ENCODE measurements at places on chromosomes 3 and 15.
A peak's percentile ranks its signal among the peaks of the same experiment; 100 is the strongest.

DNA sequence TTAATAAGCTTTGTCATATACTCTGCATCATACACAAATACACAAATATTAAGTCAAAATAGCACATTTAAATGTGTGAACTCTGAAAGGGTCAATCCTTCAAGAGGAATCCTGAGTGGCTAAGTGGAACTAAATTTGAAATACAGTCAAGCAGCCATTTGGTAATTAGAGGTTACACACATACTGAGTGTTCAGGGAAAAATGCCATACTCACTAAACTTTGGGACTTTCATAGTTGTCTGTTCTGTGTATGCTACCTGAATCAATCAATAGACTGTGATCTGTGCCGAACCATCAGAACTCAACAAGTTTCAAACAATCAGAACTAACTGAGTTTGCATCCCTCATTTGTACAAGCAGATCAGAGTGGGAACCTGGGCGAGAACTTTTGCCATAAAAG is 15.3 kb downstream of the ANKRD28 start:
- no peak for DNase-seq

GRCh38 chr3:110314512-110315114 is 757.0 kb upstream of the NECTIN3 start:
- DNase-seq, result peak; percentile 61

- no peak for DNase-seq
Measured at GRCh38 chr15:69298354-69298696, 387 bp upstream of the PAQR5 start.

GRCh38 chr3:169280646-169281045 is 382.9 kb downstream of the MECOM start:
- no peak for DNase-seq

GRCh38 chr3:47000198-47000815 is 20.8 kb downstream of the NBEAL2 start:
- no peak for DNase-seq

DNA sequence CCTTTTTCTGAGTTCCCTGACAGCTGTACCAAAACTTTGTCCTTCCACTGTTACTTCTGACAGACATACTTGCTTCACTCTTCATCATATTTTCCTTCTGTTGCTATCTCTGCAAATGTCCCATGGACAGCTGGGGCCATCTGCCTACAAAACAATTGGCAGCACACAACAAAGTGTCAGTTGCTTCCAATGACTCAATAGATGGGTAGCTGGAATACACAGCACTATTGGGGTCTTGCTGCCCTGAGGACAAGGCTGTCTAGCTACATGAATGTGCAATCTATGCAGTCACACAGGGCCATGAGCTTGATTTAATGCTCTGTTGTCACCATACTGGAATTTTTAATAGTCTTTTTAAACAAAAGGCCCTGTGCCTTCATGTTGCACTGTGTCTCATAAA is 192.8 kb downstream of the DTWD1 start:
- DNase-seq, result no peak

DNA sequence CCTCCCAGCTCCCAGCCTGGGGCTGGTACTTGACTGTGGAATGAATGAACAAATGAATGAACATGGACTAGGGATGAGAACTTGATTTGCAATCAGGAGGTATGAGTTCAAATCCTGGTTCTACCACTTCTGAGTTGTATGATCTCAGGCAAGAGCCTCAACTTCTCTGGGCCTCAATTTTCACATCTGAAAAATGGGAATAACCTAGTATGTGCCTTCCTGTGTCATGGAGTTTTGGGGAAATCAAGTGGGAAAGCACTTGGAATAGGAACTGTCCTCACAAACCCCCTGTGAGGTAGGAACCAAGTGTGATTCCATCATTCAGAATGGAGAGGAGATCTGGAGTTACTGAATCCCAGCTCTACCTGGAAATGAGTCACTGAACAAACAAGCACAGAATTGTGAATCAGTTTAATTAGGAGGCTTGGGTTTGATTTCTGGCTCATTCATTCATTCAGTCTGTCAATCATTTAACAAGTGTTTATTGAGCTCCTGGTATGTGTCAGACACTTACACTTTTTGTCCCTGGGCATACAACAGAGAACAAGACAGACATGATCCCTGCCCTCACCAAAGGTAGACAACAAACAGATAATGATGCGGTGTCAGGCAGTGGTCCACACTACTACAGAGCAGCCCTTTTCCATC is 29.7 kb downstream of the DNASE1L3 start:
- no peak for DNase-seq

- no peak for DNase-seq
Measured at GRCh38 chr3:134029256-134029733, 430 bp downstream of the SLCO2A1 start.

DNA sequence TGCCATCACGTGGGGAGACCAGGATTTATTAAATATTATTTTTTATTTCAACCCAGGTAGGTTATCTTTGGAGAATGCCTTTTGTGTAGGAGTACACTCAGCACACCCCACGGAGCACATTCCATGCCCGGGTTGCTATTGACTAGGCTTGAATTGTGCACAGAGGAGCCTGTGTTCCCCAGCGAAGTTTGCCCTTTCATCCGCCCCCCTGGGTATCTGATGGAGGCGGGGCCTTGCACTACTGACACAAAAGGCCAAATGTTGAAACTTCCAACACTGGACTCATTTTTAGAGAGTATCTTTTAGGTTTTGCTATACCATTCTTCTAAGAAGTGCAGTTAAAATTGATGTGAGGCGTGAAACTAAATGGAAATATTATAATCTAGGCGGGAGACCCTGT is 39.3 kb upstream of the PPP4R2 start:
- DNase-seq, result no peak

- DNase-seq, result no peak
Measured at GRCh38 chr15:40052604-40053003, 13.6 kb upstream of the SRP14 start.

DNA sequence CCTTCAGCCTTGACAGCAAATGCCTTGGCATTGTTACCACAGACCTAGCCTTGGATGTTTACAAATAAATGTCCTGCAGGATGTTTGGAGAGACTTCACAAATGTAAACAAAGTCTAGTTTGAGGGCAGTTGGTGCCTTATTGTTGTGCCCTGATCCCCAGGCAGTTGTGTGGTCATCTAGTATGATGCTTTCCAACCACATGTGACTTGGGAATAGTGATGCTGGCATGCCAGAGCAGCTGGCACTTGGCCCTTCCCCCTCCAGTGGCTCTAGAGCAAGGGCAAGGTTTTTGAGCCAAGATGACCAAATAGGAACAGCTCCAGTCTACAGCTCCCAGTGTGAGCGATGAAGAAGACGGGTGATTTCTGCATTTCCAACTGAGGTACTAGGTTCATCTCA is 258.2 kb downstream of the ADAMTS17 start:
- no peak for DNase-seq

GRCh38 chr3:117696851-117697407 is 987.4 kb downstream of the TUSC7 start:
- DNase-seq, result no peak

GRCh38 chr3:172647823-172648222 is 63.0 kb downstream of the NCEH1 start:
- no peak for DNase-seq

DNA sequence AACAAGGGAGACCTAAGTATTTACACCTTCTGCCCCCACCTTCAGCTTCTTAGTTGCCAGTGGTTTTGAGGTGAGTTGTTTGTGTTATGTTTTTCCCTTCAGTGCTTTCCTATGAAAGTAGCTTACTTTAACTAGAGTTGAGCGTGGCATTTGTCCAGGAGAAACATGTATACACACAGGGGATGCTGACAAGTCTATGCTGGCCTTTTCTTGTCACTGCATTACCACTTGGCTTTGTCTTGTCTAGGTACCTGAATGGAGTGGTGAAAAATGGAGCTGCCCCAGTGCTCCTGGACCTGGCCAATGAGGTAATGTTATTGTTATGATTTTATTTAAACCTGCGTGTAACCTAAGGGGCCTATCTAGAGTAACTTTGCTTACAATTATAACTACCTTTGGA is 74.4 kb downstream of the CDIN1 start:
- DNase-seq, result no peak

GRCh38 chr3:42730706-42731420 is 28.3 kb upstream of the HHATL start:
- DNase-seq, result no peak

DNA sequence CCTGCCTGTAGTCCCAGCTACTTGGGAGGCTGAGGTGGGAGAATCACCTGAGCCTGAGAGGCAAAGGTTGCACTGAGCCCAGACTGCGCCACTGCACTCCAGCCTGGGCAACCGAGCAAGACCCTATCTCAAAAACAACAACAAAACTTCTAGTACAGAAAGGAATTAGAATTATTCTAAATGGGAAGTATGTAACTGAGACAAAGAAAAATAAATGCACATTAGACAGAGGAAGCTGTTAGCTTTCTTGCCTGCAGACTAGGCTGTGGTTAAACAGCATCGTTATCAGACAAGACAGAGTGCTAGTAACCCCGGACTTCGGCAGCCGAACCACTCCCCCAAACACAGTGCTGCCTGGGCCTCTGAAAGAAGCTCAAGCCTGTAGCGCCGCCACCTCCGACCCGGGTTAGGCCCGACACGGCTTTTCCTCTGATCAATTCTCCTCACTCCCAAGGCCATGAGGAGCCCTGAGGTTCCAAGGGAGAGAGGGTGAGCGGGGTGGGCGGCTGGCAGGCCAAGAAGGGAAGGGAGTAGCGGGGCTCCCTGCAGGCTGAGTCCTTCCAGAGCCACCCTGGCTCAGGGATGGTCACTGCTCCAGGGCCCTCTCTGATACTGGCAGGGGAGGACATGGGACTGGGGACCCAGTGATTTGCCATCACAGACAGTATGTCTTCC is 44.8 kb upstream of the MUC4 start:
- no peak for DNase-seq

GRCh38 chr3:148243609-148244008 is 454.1 kb upstream of the AGTR1 start:
- DNase-seq, result no peak

- no peak for DNase-seq
Measured at GRCh38 chr15:74400915-74401757, 32.6 kb downstream of the SEMA7A start.

- peak; percentile 89 for DNase-seq
Measured at GRCh38 chr15:65414841-65415621, 7.7 kb downstream of the IGDCC4 start.

DNA sequence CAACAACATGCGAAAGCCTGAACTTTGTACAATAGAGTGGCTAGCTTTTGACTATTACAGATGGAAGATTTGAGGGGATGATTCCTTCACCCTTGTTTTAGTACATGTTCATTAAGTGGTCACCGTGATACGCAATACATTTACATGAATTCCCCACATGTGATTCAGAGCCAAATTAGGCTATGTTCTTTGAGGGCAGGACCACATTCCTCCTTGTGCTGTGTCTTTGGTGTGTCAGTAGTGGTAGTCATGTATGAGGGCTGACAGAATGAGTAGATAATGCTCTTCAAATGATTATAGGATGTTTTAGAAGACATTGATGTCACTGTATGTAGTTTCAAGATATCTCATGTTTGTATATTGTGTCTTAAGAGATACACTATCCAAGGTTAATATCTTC is 12.1 kb downstream of the PTPRG start:
- DNase-seq, result no peak

- DNase-seq, result no peak
Measured at GRCh38 chr15:56295433-56295832, 51.8 kb upstream of the RFX7 start.

- DNase-seq, result no peak
Measured at GRCh38 chr15:65612949-65613744, 2.2 kb upstream of the INTS14 start.

DNA sequence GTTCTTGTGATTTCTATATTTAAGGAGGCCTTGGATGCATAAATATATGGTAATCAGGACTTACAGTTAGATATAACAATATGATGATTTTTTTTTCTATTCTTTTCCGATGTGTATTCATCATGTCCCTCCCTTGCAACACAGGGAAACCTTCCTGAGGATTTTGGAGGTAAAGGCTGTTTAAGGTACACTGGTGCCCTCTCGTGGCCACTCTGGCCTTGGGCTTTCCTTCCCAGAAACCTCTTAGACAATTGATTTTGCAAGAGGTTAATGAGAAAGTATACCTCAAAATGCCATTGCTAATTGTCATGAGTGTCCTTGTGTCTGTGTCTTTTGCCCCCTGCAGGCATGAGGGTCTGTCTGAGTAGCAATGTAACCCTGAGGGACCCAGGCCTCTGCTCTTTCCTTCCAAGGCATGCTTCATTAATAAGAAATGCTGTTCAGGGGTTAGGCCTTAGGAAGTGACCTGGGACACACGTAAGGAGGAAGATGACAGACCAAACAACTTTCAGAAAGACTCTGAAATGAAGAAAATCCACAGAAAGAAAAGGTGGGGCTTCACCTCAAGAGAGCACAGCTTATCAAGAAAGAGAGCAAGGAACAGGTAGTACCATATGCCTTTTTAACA is 70.3 kb upstream of the PPP2R3A start:
- DNase-seq, result peak; percentile 84

- DNase-seq, result no peak
Measured at GRCh38 chr15:39889601-39890000, 30.5 kb downstream of the GPR176 start.

DNA sequence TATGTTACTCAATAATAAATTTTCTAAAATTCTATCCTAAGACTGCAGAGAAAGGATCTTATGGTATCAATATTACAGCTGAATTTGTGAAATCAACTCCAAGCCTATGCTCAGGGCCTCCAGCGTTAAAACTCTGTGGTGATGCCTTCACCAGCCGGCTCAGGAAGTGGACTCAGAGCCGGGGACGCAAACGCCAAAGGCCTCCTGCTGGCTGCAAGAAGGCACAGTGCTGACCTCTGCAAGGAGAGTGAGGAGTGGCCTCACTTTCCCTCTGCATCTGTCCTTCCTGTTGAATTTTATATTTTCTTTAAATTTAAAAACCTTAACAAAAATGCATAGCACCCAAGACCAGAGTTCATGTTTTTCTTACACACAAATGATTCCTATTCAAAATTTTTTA is 48.5 kb downstream of the HERC2 start:
- DNase-seq, result peak; percentile 39

- no peak for DNase-seq
Measured at GRCh38 chr3:171699601-171700000, 110.7 kb downstream of the PLD1 start.

GRCh38 chr15:58293622-58294550 is 137.9 kb upstream of the LIPC start:
- DNase-seq, result no peak

- DNase-seq, result no peak
Measured at GRCh38 chr3:139481116-139481515, 4.8 kb upstream of the RBP2 start.

GRCh38 chr3:4533489-4534443 is 40.6 kb downstream of the ITPR1 start:
- no peak for DNase-seq

GRCh38 chr3:97958396-97958795 is 13.8 kb downstream of the RIOX2 start:
- DNase-seq, result no peak
